Psoas muscle (tissue), 8 donors: ENCODE measurements at places on chromosomes 1 and 21.

GRCh38 chr1:218778257-218779126 is 395.2 kb upstream of the LYPLAL1 start:
- no peak for DNase-seq

DNA sequence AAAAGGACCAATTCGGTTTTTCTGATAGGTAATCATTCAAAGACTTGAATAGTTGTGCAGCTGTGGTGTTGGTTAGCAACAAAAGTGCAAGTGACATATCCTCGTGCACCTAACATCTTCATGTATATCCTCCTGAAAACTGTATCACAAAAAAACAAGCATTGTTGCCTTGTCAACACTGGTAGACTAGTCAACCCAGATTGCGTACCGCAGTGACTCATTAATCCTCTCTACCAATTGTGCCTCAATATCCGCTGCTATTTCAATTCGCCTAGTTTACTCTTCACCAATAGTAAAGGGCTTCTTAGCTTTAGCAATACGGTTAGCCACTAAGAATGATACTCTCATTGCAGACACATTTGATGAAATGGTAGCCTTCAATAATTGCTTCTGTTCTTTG is 3.5 kb downstream of the HHAT start:
- DNase-seq, result no peak

DNA sequence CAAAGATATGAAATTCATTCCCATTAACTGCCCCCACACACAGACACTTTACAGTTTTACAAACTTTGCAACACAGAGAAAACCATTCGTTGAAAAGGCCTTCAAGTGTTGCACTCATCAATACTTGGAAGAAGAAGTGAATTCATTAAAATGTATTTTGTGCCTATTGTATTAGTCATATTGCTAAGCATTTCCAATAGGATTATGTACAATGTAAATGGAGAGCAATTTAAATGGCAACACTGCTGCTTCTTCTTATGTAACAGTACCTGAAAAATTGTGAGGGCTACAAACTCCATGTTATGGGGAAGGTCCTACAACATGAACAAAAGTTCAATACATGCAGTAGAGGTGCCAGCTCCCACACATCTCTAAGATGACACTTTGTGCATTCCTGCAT is 209.3 kb upstream of the POGK start:
- no peak for DNase-seq

- DNase-seq, result no peak
These were observed 120.3 kb downstream of the PPIAL4G start for GRCh38 chr1:148362626-148363438.

GRCh38 chr21:44984428-44984791 is 44.6 kb downstream of the SLX9 start:
- no peak for DNase-seq

DNA sequence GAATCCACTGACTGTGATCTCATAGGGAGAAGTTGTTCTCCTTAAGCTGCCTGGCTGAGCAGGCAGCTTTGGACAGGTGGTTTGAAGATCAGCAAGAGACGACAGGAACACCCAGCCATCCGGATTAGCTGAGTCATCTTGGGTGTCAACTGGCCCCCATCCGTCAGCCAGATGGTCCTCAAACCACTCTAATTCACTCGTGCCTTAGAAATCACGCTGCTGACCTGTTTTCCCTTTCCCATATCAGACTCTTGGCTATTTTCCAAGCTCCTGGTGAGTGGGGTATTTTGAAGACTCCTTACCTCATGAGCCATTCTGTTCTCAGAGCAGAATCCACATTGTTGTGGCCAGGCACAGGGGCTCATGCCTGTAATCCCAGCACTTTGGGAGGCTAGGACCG is 149.1 kb upstream of the L1TD1 start:
- peak; percentile 56 for DNase-seq

GRCh38 chr1:168752171-168752832 is 23.3 kb upstream of the DPT start:
- no peak for DNase-seq

GRCh38 chr1:221644145-221644448 is 97.8 kb downstream of the DUSP10 start:
- DNase-seq, result no peak

GRCh38 chr1:248596615-248597014 is 885 bp downstream of the OR2T10 start:
- no peak for DNase-seq

GRCh38 chr1:151193856-151194255 is 3.9 kb upstream of the VPS72 start:
- no peak for DNase-seq

GRCh38 chr1:222373216-222373615 is 174.7 kb downstream of the HHIPL2 start:
- no peak for DNase-seq

DNA sequence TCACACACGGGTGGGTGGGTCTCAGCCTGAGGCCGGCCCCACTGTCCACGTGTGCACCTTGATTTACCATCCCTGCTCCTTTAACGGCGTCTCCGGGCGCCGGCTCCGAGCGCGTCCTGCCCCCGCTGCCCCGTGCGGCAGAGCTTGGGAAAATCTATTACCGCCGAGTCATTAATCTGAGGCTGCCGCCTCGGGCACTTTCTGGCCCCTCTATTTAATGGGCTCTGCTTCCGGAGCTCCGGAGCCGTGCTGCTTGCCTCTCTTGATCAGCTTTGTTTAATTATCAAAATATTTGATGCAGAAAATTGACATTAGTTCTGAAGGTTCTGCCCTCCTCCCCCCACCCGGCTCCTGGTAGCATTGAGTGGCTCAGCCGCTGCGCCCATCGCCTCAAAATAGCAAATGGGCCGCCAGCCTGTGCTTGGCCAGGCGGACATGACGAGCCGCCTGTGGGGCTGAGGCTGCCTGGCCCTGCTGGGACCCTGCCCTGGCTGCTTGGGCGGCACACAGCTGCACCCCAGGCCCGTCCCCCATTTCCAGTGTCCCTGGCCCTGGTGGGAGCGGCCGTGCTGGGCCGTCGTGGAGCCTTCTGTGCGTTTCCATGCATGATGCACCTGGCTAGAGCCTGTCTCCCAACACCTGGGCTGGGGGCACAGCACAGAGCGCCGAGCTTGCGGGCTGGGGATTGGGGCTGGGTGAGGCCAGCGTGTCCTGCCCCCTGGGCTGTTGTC is 81.6 kb upstream of the TTC34 start:
- DNase-seq, result no peak

DNA sequence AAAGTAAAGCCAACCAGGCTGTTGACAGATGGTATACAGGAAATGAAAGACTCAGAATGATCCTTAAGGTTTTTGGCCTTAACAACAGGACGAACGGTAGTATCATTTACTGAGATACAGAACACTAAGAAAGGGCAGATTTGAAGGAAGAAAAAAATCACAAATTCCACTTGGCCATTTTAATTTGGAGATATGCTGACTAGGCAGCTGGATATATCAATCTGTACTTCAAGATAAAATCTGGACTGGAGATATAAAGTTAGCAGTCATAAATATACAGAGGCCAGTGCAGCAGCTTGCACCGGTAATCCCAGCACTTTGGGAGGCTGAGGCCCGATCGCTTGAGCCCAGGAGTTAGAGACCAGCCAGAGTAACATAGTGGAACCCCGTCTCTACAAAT is 1.3 kb downstream of the NVL start:
- DNase-seq, result no peak
